ENCODE measurements at places on chromosomes 12 and 14. TPM values are rescaled to one million over a fixed set of nuclear protein-coding genes. Genes with fewer than 3 reads are reported as not detected.

GRCh38 chr12:53947743-53948142 is 7.0 kb upstream of the HOXC12 start:
- DNase-seq, result no peak
- peaks cover 7% of the 10 kb centered on the region for H3K4me1 ChIP-seq
- H3K36me3 ChIP-seq, result no peaks in the 10 kb centered on the region
- H3K27me3 ChIP-seq, result no peaks in the 10 kb centered on the region

Gene SP7
- not detected for total RNA-seq

Gene CLEC1A
- not detected for total RNA-seq

DNA sequence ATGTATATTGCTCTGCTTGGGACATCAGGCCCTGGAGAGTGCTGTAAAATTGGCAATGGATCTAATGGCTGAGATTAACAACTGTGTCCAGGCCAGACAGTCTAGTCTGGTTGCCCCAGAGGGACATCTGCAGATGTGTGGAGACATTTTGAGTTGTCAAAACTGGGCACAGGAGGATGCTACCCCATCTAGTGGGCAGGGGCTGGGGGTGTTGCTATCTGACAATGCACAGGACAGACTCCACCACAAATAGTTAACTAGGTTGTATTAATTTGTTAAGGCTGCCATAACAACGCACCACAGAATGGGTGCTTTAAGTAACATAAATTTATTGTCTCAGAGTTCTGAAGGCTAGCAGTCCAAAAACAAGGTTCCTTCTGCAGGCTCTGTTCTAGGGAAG is 302.5 kb upstream of the AMIGO2 start:
- no peaks in the 10 kb centered on the region for H3K27me3 ChIP-seq
- no peaks in the 10 kb centered on the region for H3K36me3 ChIP-seq
- H3K27ac ChIP-seq, result no peak overlapping the region
- peaks cover 12% of the 10 kb centered on the region for H3K4me1 ChIP-seq

DNA sequence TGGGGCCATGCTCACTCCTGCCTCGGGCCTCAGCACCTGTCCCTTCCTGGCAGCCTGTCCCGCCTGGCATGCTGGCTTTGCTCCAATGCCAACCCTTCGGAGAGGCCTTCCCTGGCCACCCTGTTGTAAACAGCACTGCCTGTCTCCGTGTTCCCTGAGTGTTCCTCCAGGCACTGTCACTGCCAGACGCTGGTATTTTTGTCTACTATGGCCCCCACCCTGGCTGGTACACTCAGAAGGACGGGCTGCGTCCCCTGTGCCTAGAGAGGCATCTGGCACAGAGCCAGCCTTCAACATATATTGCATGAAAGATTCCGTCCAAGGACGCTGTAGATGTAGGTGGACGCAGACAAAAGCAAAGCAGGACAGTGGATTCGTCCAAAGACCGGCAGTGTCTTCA is 2.7 kb upstream of the ASPG start:
- no peak overlapping the region for H3K4me3 ChIP-seq
- H3K27me3 ChIP-seq, result no peaks in the 10 kb centered on the region

DNA sequence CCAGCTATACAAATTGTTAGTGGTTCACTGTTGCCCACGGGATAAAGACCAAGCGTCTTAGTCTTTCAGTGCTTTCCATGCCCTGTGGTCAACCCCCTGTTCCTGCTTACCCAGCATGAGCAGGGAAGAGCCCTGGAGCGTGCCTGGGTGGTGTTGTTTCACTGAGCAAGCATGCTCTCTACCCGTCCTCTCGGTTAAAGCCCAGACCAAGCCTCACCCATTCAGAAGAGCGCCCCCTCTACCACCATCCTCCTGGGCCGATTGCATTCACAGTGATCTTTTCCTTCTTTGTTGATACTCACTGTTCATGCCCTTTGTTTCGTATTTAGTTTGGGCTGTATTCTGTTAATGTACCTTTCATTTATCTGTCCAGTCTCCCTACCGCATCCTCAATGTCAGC is 25.1 kb downstream of the DYRK4 start:
- no peaks in the 10 kb centered on the region for H3K4me1 ChIP-seq
- H3K4me3 ChIP-seq, result no peak overlapping the region
- H3K27ac ChIP-seq, result no peak overlapping the region
- no peaks in the 10 kb centered on the region for H3K36me3 ChIP-seq
- no peak for DNase-seq
- H3K27me3 ChIP-seq, result no peaks in the 10 kb centered on the region

DNA sequence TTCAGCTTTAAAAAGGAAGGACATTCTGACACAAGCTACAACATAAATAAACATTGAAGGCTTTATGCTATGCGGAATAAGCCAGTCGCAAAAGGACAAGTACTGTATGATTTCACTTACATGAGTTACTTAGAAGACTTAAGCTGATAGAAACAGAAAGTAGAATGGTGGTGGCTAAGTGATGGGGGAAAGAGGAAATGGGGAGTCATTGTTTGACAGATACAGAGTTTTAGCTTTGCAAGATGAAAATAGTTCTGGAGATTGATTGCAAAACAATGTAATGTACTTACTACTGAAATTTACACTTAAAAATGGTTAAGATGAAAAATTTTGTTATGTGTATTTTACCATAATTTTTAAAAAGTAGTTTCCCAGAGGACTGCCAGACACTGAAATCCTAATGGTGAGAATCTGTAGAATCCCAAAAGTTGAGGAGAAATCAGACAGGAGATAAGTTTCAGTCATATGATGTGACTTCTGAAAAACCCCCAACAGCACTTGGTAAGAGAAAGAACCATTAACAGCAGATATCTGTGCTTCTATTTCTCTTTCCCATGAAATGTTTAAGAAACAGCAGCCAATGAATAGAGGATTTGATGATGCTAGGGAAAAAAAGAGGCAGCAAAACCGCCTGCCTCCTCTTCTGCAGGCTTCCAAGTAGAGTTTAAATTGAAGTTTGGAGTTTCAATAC is 16.6 kb upstream of the CLEC2A start:
- H3K27ac ChIP-seq, result no peak overlapping the region
- H3K4me3 ChIP-seq, result no peak overlapping the region
- no peaks in the 10 kb centered on the region for H3K36me3 ChIP-seq

Gene GSC
- total RNA-seq, result 0.26 TPM

All from Caco-2 (cell line).